ENCODE measurements at places on chromosomes 5 and 9.

- DNase-seq = peak; percentile 85
Observed at GRCh38 chr5:121029536-121030245, 565.6 kb downstream of the PRR16 start.

DNA sequence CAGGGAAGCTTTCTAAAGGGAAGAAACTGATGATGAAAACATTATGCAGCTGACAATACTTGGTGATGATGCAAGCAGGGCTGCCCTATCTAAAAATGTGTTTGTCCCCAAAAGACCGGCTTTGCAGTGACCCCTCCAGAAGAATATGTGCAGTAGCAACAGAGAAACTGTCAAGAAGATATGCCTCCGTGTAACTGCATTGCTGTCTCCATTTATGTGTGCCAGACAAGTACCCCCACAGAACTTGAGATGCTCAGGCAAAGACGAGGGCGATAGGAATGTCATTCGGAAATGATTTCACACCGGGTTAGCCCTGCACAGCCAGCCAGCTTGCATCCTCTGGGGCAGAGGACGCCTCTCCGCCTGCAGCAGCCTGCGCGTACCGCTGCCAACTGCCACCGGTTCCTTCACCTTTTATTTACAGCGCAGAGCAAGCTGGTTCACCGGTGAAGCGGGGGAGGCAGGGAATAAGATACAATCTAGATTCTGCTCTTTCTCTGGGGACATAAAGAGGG lies 2.0 kb downstream of the GABBR2 start:
- no peak for DNase-seq

DNA sequence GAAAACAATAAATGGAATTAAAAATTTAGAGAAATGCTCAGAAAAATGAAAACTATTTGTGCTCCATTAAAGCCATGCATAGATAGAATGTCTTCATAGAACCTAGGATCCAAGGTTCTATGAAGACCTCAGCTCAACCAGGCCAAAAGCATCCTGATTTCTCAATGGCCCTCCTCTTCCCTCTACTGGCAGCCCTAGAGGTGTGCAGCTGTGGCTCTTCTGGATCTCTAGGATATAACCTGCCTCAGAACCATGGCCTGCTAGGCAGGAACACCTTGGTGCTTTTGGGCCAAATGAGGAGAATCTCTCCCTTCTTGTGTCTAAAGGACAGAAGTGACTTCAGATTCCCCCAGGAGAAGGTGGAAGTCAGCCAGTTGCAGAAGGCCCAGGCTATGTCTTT lies 15.1 kb downstream of the IFNA1 start:
- DNase-seq = peak; percentile 43

DNA sequence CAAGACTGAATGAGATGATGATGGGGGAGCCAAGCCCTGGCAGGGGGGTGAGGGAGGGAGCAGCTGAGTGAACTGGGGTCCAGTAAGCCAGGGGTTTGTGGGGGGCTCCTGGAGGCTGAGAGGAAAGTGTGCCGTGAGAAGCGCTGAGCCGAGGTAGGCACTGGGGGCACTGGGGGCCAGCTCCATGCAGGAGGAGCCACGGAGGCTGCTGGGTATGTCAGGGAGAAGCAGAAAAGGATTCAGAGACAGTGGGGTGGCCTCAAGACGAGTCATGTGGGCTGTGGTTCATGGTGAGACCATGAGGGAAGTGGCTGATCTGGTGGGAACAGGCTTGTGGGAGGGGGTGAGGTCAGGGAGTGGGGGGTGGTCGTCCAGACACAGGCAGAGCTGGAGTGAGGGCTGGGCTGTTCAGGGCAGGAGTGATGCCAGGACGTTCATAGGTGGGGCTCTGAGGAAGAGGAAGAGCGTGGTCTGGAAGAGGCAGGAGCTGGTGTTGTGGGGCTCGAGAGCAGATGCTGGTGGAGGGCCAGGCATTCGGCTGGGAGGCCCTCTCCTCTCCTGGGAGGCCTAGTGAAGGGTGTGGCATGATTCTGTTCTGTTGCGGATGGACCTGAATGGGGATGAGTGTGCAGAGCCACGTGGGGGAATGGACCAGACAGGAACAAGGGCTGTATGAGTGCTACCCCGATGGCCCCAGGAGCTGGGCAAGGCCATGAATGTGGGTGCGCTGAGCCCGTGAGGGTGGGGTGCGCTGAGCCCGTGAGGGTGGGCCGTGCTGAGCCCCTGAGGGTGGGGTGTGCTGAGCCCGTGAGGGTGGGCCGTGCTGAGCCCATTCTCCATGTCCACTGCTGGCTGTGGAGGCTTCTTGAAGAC lies 92.7 kb upstream of the CACNA1B start:
- DNase-seq = peak; percentile 20

GRCh38 chr9:127061411-127061810 lies 61.0 kb downstream of the ANGPTL2 start:
- DNase-seq = no peak

GRCh38 chr9:124248960-124249359 lies 8.8 kb upstream of the NEK6 start:
- peak; percentile 57 for DNase-seq

DNA sequence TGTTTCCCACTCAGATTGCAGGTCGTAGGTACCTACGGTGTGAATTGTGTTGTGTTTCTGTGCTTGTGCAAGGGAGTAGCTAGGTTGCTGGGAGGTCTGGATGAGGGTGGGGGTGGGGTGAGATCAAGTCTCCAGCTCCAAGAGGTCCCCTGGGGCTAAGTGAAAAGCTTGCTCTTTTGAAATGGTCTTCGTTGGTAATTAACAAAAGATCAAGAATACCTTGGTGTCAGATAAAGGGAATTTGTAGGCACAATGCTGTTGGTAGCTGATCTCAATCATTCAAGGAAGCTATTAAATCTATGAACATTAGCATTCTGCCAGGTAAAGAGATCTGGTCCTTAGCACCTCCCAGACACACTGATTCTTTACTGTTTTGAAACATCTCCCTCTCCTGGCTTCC lies 928 bp upstream of the PCDHGC4 start:
- DNase-seq = no peak

DNA sequence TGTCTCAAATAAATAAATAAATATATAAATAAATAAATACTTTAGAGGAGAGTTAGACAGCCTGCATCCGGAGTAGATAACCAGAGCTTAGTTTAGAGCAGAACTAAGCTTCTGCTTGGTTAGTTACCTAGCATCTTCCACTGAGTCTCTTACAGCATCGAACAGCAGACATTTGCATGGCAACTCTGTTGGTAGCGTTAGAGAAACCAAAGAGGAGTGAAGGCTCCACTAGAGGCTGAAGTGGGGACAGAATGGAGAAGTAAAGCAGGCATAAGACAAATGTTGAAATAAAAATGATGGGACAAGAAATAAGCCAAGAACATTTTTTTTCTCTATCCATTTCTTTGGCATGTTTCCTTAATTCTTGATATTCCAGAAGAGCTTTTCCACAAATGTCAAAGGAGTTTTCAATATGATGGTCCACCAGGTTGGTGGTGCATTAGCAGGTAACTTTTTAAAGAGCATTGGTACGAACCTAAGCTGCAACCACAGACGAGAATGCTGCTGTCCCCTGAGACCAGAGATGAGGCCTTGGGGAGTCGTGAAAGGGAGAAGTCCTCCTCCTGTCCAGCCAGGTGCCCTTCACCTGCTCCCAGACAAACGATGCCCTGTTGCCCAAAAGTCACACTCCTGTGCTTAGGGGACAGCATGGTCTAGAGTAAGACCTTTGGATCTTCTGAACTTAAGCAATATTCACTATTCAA lies 438.3 kb downstream of the DIRAS2 start:
- DNase-seq = no peak

GRCh38 chr5:71699233-71699632 lies 19.8 kb upstream of the CARTPT start:
- DNase-seq = no peak

- DNase-seq = no peak
Observed at GRCh38 chr5:133284306-133284705, 232.5 kb downstream of the HSPA4 start.

DNA sequence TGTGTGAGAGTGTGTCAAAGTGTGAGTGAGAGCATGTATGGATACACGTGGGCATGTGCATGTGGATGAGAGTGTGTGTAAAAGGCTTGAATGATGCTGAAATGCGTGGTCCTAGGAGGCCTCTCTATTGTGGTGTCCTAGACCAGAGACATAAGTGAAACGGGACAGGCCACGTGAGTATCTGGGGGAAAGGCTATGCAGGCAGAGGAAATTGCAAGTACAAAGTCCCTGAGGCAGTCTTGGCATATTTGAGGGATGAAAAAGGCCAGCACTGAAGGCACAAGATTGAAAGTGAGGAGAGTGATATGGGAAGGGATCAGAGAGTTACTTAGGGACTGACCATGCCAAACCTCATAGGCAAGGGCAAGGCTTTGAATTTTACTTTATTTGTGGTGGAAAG lies 67.2 kb upstream of the CCDC152 start:
- no peak for DNase-seq

- DNase-seq = peak; percentile 20
Observed at GRCh38 chr9:14018081-14018480, 295.9 kb downstream of the NFIB start.

DNA sequence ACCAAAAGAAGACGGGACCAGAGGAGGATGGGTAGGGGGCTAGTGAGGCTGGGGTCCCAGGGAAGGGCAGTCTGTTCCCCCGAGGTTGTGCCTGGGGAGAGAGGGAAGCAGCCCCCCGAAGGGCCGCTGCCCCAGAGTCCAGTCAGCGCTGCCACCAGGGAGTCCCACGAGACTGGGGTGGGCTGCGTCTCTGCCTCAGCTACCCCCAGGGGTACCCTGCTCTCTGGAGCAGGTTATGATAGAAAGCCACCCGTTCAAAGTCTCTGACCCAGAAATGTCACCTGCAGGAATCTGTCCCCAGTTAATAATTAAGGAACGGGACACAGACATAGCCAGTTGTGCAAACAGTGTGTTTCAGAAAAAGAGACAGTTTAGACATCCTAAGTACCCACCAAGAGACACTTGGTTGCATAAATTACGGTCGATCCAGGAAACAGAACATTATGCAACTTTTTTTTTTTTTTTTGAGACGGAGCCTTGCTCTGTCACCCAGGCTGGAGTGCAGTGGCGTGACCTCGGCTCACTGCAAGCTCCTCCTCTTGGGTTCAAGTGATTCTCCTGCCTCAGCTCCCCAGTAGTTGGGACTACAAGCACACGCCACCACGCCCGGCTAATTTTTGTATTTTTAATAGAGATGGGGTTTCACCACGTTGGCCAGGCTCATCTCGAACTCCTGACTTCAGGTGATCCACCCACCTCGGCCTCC lies 10.7 kb upstream of the AGPAT2 start:
- DNase-seq = no peak

DNA sequence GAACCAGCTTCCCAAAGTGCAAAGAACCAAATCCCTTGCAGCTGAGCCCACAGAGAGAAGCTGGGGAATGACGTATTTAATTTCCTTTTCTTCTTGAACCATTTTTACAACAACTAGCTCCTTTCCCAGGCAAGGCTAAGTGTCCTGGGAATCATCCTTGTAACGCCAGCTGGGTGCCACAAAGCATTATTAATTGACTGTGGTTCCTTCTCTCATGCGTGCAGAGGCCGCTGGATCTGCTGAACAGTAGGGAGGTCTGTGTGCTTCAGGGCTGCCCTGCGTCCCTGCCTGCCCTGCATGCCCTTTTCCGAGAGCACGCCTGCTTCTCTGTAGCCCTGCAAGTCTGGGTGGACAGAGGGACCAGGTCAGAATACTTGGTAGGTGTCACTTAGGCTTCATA lies 124.1 kb upstream of the OTULINL start:
- DNase-seq = no peak

- DNase-seq = peak; percentile 64
Observed at GRCh38 chr5:170420806-170421412, 31.7 kb upstream of the KCNMB1 start.
